Stimulated activated CD8-positive, alpha-beta memory T cell treated with anti-CD3 and anti-CD28 coated beads, Interleukin-4, amount 100 ng/mL, for 4 hours (primary cell): ENCODE measurements at places on chromosomes 7 and 10.
A peak's percentile ranks its signal among the peaks of the same experiment; 100 is the strongest.

GRCh38 chr10:10208196-10208595 lies 809.5 kb upstream of the CELF2 start:
- DNase-seq: no peak

- DNase-seq: no peak
Observed at GRCh38 chr7:2953588-2954407, 89.9 kb downstream of the CARD11 start.

DNA sequence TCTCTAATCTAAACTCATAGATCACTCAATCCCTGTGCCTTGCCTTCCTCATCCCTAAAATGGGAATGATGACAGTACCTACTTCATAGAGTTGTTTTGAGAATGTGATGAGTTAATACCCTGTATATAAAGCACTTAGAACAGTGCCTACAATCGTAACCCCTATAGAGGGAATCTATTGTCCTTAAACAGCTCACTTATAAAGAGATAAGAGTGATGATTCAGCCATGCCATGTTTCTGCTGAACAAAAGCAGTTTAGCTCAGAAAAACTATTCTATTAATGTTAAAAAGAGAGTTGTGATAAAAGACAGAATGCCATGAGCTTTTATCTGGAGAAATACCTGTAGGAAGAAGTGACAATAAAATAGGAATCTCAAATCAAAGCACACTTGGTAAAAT lies 63.6 kb downstream of the CUBN start:
- no peak for DNase-seq

- DNase-seq: no peak
Observed at GRCh38 chr7:128891110-128891941, 19.2 kb downstream of the KCP start.

- no peak for DNase-seq
Observed at GRCh38 chr7:106039486-106040060, 72.5 kb downstream of the SYPL1 start.

GRCh38 chr10:43698156-43698555 lies 49.5 kb upstream of the ZNF32 start:
- no peak for DNase-seq

DNA sequence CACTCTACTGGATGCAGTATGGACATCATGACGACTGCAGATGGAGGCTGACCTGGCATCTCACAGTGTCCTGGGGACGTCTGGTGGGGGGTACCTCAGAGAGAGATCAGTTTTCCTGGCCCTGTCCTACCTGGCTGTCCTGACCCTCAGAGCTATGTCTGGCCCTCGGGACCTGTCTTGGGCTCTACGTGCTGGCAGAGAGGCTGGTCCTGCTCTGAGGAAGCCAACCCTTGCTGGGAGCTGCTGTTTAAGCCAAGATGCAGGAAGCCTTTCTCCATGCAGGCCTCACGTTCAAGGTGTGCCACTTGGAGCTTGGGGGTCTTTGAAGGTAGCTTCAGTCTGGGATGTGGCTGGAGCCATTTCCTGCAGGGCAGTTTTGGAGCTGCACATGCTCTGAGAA lies 42.1 kb upstream of the CXCL12 start:
- DNase-seq: no peak

DNA sequence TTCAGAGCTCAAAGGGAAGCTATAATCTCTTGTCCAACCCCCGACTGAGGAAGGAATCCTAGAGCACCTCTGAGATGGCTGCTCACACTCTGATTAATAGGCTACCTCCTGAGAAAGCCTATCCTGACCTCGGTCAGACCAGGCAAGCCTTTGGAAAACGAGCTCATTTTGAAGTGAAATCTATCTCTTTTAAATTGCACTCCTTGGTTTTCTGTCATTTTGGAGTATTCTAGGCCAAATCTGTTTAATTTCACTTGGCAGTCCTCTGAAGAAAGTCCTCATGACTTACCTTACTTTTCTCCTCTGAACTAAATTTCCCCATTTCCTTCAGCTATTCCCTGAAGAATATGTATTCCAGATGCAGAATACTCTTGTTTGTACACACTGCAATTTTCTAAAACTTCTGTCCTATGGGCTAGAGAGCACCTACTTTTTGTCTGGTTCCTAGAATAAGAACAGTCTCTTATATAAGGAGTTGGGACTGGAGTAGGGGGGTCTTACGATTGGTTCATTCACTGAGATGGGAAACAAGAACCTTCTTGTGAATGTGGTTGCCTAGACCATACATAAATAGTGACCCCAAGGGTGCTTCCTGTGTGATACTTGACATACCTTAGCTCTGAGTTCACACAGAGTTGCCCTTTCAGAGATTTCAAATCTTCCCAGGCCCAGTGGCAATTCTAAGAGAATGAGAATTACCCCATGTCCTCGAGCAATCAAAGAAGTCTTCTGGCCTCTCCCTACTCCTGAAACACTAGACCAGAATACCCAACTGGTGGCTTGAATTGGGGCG lies 31.9 kb upstream of the HPS1 start:
- DNase-seq: no peak

GRCh38 chr10:101043363-101043707 lies 12.3 kb downstream of the SFXN3 start:
- DNase-seq: no peak

GRCh38 chr7:45598886-45599520 lies 24.8 kb downstream of the ADCY1 start:
- no peak for DNase-seq

DNA sequence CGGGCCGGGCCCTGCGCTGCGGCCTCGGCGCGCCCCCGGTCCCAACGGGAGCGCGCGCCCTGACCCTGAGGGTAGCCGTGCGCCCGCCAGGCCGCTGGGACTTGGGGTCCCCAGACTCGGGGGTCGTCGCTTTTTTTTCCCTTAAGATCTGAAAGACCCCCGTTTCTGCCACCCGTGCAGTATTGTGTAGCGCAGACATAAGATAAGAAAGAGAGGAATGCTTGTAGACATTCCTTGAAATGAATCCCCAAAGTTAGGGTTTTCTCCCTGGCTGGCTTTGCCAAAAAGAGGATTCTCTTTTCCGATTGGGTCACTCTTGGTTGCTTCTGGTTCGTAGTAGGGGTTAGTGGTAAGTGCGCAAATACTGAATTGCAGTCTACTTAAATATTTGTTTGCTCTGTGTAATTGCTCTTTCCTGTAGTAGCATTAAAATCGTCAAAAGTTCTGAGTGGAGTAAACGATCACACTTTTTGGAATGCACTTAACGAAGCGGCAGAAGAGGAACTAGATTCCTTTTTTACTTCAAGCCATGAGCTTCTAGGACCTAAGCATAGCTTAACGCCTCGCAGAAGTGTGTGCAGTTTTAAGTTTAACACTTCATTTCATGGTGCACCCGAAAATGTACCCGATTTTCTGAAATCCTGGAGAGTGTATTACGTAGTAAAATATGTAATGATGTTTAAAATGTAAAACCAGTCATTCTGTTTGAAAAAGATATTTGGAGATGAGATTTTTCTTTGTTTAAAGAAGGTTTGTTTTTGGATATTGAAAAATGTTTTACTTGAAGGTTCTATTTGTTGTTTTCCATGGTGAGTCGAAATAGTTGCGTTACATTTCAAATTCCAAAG lies 1.3 kb downstream of the CUL1 start:
- no peak for DNase-seq

- DNase-seq: peak; percentile 45
Observed at GRCh38 chr10:101829561-101830315, 11.5 kb upstream of the OGA start.

DNA sequence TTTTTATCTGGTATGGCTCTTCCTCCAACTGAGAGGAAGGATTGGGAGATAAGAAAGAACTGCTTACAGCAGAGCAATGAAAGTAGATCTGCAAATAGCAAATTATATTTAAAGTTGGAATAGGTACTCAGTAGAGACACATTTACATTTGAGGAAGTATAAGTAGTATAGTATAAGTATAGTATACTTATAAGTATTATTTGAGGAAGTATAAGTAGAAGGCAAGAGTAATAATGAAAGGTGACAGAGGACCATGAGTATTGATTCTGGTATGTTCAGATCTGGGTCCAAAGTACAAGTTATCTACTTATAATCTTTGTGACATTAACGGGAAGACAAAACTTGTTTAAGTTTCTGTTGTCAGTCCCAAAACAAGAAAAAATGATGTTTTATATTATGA lies 527.6 kb upstream of the SORCS1 start:
- DNase-seq: no peak
